Activated CD8-positive, alpha-beta memory T cell treated with anti-CD3 and anti-CD28 coated beads for 4 hours (primary cell): ENCODE measurements at places on chromosomes 16 and 17.

DNA sequence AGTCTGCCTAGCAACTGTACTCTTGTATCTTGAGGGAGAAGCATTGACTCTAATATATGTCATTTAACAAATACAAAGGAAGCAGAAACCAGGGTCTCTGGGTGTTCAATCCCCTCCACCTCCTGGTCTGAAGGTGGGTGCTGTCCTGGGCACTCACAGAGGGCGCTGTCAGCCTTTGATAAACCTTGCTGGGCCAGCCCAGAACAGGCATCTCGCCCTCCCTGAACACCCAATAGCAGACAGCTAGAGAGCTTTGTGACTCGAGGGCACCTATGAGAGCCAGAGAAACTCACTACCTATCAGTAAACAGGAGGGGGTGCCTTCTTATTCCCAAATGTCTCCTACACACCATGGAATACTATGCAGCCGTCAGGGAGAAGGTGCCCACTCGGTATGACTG, 6.4 kb upstream of the PIPOX start:
- DNase-seq, result no peak

GRCh38 chr16:12499032-12499745, 304.5 kb downstream of the CPPED1 start:
- no peak for DNase-seq

- DNase-seq, result peak; percentile 37
Observed at GRCh38 chr17:386141-386876, 33.7 kb upstream of the RPH3AL start.

DNA sequence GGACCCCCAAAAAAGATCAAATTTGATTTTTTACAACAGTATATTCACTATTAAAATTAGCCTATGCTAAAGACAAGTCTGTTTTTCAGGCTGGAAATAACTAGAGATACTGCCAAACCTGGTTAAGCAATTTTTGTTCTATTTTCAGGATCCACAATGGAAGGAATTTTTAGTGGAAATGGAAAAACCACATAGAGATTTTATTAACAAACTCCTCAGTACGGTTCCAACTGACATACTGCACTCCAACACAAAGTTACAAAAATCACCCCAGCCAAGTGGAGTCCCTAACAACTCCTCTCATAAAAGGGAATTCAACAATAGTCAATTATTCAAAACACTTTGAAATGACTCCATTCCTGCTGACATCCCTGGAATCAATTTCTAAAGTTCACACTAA, 101.6 kb upstream of the TOB1 start:
- DNase-seq, result no peak

- DNase-seq, result no peak
Observed at GRCh38 chr17:17509601-17510425, 13.6 kb upstream of the RASD1 start.

DNA sequence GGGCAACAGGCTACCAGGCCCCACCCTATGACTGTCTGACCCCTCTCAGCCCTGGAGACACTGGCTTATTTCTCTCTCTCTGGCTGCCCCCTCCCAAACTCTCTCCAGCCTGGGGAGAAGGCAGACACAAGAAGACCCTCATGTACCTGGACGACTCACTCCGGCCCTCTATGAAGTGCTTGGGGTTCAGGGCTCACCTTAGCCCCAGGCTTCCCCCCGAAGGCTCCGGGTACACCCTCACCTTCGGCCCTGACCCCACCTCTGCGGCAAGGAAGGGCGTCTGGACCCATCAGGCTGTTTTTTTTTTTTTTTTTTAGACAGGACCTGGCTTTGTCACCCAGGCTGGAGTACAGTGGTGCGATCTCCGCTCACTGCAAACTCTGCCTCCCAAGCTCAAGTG, 906 bp upstream of the CARMIL2 start:
- no peak for DNase-seq

DNA sequence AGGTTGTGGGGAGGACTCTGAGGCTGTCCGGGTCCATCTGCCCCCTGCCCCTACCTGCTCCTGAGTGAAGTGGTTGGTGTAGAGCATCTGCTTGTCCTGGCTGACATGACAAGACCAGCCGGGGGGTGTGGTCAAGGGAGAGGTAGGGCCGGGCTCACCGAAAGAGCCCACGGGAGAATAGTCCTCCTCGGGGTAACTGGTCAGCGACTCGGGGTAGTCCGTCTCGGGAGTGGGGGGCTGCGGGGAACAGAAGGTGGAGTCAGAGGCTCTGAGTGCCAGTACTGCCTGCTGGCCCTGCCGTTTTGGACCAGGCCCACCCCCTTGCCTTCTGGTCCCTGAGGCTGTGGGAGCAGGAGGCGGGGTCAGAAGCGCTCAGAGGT, 27.8 kb downstream of the ARHGAP27 start:
- DNase-seq, result no peak

- DNase-seq, result no peak
Observed at GRCh38 chr16:27236635-27237218, 31.8 kb downstream of the NSMCE1 start.

- no peak for DNase-seq
Observed at GRCh38 chr16:30524575-30525568, 1.5 kb downstream of the ZNF768 start.

DNA sequence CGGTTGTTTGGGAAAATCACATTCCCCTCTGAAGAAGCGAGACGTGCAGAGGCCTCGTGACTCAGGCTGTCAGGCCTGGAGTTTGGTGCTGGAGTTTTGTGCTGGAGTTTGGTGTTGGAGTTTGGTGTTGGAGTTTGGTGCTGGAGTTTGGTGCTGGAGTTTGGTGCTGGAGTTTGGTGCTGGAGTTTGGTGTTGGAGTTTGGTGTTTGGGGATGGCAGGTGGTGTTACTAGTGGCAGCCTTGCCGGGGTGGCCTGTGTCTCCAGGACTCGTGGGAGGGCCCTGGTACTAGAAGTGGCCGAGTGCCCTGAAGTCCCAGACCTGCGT, 12.6 kb downstream of the TBC1D24 start:
- DNase-seq, result no peak

DNA sequence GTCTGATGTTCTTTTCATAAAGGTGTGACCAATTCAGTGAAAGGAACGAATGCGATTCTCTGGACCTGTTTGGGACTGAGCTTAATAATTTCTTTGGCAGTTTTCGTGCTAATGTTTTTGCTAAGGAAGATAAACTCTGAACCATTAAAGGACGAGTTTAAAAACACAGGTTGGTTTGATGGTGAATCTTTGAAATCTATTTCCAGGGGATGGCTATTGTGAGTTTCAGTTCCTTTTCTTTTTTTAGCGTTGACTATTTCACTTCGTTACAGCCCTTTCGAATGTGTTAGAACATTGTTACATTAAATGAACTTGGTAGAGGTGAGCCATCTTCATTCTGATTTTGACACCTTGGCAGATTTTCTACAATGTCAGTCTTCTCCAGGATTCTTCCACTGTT, 1.2 kb downstream of the TNFRSF17 start:
- DNase-seq, result no peak

DNA sequence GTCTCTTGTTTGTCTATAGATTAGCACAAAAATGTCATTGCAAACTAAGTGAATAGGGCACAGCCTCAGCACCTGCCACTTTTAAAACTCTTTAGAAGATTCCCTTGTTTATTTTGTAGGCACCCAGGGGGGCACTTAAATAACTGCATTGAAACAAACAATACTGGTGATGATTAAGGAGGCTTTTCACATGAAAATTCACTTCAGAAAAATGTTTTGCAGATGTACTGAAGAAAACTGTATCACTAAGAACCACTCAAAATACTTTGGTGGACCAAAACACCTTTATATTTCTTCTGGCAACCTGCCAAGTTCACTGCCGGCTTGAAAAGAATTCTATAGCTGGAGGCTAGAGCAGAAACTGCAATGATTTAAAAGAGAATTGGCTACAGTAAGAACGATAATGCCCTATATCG, 281.5 kb downstream of the TOX3 start:
- no peak for DNase-seq

GRCh38 chr16:83926726-83927397, 26.2 kb upstream of the OSGIN1 start:
- peak; percentile 18 for DNase-seq

- DNase-seq, result no peak
Observed at GRCh38 chr16:88013091-88013609, 61.9 kb downstream of the BANP start.

- no peak for DNase-seq
Observed at GRCh38 chr17:2709183-2709661, 2.3 kb downstream of the CLUH start.

GRCh38 chr16:31268033-31268365, 8.2 kb downstream of the ITGAM start:
- DNase-seq, result no peak

- DNase-seq, result no peak
Observed at GRCh38 chr17:80930335-80931279, 61.0 kb upstream of the CHMP6 start.

- DNase-seq, result no peak
Observed at GRCh38 chr17:43873091-43873490, 26.1 kb downstream of the CD300LG start.

DNA sequence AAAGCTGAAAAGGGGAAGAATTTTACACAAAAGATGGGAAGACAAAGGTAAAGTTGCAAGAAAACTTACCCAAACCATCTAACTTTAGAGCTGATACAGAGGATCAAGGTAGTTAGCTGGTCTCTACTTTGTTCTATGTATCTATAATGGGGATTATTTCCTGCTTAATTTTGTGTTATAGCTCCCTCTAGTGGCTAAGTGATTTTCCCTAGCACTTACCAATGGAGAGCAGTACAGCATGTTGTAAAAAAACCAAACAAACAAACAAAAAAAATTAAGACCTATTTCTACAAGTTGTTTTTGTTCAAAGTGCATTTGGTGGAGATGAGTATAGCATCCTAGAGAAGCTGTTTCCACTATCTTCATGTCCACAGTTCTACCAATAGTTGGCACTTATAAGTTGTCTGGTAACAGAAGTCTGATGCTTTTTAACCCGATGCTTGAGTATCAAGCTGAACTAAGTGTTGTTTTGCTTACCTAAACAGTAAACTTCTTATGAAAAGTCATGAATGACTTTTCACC, 7.5 kb downstream of the SRSF1 start:
- no peak for DNase-seq

GRCh38 chr17:10182785-10183184, 15.6 kb downstream of the GAS7 start:
- DNase-seq, result no peak

- no peak for DNase-seq
Observed at GRCh38 chr17:17904166-17905035, 67.6 kb upstream of the SREBF1 start.

- no peak for DNase-seq
Observed at GRCh38 chr17:74345433-74346241, 16.0 kb downstream of the BTBD17 start.

GRCh38 chr16:78098087-78098486, 1.4 kb upstream of the WWOX start:
- DNase-seq, result no peak

GRCh38 chr17:27603880-27604794, 26.9 kb upstream of the LGALS9 start:
- DNase-seq, result no peak

DNA sequence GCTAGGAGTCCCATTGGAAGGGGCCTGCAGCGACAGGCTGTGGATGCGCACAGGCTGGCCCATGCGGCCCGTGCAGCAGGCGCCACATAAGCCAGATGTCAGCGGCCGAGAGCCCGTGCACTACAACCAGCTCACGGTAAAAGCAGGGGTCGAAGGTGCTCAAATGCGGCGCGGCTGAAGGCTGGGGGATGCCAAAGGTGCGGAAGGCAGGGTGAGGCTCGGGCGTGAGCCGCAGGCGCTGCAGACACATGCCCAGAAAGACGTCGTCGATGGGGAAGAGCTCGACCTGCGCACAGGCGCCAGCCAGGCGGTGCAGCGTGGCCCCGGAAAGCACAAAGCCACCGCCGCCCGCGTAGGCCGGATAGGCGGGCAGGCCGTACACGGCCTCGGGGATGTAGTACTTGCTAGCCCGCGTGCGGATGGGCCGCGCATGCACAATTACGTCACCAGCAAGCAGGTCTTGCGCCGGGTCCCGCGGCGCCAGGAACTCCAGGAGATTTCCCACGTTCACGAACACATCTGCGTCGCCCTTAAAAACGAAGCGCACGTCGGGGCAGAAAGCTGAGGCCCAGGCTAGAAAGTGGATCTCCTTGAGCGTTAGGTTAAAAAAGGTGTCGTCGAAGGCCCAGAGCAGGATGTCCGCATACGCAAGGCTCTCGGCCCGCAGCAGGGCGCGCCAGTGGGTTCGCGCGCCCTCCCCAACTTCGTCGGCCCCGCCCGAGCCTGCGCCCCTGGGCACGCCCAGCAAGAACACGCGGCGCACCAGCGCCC, 1.3 kb downstream of the B3GNT9 start:
- DNase-seq, result no peak
